ENCODE measurements at places on chromosomes 1 and 21.
A peak's percentile ranks its signal among the peaks of the same experiment; 100 is the strongest.

GRCh38 chr1:64047549-64047996, 155.8 kb upstream of the UBE2U start:
- DNase-seq: no peak

GRCh38 chr1:226003502-226004170, 4.5 kb upstream of the SDE2 start:
- DNase-seq: no peak

DNA sequence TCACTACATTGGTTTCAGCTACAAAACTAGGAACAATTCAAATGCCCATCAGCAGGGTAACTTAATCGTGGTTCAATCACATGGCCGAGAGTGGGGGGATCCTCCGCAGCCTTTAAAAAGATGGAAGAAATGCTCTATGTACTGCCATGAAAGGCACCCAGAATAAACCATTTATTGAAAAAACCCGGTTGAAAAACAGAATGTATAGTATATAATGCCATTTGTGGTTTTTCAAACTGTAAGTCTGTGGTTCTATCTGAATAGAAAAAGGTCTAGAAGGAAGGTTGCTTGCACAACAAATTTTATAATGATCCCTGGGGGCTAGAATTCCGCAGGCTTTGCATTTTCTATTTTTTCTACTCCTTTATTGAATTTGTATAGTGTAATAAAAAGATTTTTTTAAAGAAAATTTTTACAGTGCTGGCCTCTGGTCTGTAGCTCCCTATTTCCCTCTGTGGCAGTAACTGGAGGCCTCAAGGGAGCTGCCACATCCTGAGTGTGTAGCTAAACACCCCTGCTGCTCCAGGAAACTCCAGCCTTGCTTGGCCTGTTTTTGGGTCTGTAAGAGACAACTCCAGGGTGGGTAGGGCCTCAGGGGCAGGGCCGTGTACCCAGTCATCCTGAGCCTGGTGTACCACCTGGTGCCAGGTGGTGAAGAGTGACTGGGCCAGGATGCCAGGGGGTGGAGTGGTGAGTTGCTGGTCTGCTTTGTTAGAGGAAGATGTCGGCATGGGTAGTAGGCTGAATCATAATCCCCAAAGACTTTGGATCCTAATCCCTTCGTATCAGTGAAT, 51.5 kb upstream of the EPS8L3 start:
- DNase-seq: no peak

DNA sequence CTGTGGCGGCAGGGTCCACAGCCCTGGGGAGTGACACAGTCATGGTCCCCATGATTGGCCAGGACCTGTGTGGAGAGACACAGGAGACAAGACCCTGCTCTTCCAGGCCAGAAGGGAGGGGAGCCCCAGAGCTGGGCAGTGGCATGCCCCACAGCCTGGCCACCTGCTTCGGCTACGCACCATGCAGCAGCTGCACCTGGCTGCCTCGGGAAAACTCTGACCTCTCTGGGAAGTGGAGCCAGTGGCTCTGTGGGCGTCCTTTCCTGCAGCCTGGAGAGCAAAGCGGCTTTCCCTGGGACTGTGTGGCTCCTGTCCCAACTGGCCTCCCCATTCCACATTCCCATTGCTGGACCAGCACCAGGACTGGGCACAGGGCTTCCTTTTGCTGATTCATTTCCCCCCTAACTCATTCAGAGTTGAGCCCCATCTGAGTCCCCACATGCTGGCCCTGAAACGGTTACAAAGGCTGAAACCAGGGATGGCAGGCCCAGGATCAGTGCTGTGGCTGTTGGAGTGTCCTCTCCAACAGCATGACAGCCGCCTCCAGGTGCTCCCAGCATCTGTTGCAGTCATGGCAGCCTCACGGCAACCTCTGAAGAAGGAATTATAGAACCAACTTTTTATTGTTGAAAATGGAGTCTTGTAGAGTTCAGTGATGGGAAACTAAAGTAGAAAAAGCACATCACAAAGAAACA, 15.0 kb downstream of the OXCT2 start:
- no peak for DNase-seq

GRCh38 chr1:172452536-172453152, 8.8 kb upstream of the PIGC start:
- DNase-seq: no peak

DNA sequence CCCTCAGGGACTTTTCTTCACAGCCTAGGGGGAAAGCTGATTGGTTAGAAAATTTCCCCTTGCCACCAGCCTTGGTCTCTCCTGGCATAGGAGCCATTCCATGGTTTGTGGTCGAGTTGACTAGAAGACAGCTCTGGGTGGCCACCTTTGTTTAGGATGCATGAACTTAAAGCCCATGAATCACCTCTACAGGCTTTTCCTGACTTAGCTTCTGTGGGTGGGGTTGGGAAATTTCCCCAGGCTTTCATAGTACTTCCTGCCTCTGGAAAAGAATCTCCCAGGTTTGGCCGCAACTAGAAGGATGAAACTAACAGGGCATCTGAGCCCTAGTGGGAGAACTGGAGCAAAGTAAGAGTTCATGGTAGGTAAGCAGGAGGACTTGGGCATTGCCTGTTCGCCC, 72.6 kb downstream of the SNRPE start:
- DNase-seq: no peak

GRCh38 chr1:209805875-209806760, at the start of gene IRF6:
Gene IRF6 (minus strand): TSS chr1:209806142. CDS start chr1:209801413, 4,729 bp downstream.
- peak; percentile 88 for DNase-seq

DNA sequence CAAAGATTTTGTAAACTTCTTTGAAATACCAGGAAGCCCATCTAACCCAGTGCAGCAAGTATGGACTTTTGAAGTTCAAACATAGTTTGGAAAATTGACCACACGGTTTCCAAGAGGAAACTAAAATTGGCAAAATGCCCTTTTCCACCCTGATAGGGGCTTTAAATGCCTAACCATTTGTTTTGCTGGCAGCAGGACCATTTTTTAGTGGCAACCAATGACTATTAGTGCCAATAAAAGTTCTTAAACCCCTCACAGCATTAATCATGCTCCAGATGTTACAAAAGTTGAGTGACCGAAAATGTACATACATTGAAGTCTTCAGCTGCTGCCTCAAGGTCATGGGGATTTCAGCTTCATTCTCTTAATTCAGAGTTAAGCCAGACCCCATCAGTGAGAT, 46.4 kb upstream of the ENAH start:
- DNase-seq: peak; percentile 37

- DNase-seq: no peak
Measured at GRCh38 chr21:42350927-42351426, at the start of gene TFF2. Gene TFF2 (minus strand): TSS chr21:42350994. CDS start chr21:42350957, 37 bp downstream.

- peak; percentile 93 for DNase-seq
Measured at GRCh38 chr1:19398309-19398760, 86.2 kb downstream of the SLC66A1 start.

- DNase-seq: no peak
Measured at GRCh38 chr1:167428395-167428794, 89.9 kb downstream of the CD247 start.

DNA sequence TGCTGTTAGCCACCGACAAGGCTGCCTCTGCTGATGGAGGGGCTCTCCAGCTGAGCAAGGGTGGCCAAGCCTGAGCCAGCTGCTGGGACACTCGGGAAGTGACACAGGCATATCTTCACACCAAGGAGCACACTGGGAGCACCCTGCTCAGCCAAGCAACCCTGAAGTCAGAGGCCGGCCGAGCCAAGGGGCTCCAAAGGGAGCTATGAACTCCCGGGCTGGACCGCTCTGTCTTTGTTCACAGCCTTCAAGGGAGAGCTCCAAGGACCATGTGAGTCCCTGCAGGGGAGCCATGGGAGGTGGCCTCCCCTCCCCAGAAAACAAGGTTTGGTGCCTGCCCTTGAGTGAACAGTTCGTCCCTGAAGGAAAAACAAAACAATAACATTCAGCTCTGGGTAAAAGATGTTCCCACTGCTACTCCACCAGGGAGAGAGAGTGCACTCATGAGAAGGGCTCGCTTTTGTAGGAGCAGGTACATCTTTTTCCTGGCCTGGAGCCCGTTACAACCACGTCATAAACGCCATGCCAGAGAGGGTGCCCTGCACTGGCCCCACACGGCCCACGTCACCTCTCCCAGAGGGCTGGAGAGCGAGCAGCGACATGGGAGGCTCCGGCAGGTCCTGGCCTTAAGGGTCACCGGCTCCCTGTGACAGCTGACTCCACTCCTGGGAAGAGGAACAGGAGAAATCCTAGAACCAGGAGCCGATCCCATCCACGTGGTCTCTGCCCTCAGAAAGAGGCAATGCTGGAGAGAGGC, 56.3 kb upstream of the SLC25A33 start:
- DNase-seq: no peak

- no peak for DNase-seq
Measured at GRCh38 chr21:15701830-15702229, 28.0 kb upstream of the USP25 start.

DNA sequence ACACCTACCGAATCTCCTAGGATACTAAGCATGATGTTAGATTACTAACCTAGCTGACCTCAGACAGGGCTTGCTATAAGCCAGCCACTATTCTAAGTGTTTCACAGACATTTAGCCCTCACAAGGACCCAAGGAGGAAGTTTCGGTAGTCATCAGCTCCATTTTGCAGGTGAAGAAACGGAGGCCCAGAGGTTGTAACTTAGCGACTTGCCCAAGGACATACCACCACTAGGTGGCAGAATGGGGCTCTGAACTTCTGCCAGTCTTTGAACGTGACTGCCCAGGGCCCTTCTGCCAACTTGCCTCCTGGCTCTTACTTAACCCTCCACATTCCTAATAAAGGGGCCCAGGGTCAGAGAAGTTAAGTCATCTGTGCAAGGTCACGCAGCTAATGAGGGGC, 283.5 kb downstream of the C1orf94 start:
- no peak for DNase-seq

DNA sequence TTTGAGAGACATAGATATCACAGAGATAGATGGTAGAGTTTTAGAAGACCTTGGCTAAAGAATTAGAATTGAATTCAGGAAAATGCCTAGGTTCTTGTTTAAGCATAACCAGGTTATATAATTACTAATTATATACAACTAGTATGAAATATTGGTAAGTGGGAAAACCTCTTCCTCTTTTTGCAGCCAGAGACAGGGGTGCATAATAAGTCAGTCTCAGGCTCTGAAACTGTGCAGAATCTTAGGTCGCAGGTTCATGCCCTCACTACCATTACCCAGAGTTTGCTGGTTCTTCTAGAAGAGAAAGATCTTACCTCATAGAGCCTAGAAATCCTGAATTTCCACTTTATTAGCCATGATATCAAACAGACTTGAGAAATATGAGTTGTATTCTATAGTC, 183.3 kb downstream of the NEK7 start:
- no peak for DNase-seq

- no peak for DNase-seq
Measured at GRCh38 chr21:43657355-43658087, 1.8 kb downstream of the HSF2BP start.

DNA sequence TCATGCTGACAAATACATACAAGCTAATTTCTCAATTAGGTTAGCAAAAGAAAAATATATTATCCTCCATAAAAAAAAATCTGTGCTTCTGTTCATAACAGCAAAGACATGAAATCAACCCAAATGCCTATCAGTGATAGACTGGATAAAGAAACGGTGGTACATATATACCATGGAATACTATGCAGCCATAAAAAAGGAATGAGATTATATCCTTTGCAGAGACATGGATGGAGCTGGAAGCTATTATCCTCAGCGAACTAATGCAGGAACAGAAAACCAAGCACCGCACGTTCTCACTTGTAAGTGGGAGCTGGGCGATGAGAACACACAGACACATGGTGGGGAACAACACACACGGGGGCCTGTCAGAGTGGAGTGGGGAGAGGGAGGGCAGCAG, 84.0 kb upstream of the PALMD start:
- DNase-seq: no peak

DNA sequence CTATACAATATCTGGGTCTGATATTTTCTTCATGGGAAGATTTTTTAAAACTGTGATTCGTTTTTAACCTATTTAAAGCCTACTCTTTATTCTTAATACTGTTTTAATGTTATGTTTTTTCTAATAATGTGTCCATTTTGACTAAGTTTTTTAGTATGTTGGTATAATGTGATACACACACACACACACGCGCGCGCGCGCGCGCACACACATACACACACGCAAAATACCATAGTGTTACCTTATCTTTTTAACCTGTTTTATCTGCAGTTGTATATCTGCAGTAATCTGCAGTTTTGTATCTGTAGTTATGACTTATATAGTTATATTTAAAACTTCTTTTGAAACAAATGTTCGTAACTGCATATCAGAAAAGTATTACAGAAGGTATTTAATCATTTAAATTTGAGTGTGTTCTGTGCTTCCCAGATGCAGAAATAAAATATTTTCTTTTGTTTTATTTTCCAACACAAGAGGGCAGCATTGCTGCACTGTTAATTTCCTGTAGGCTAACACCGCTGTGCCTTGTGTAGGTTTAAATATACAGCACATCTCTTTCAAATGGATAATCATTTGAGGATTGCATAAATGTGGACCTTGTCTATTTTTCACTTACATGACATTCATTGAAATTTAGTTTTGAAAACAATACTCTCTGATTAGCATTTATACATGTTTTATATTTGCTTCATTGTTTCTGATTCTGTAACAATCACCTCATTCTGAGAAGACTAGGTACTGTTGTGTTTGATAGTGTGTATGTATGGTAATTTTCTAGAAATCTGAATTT, 166.1 kb downstream of the PDE4B start:
- DNase-seq: peak; percentile 80

DNA sequence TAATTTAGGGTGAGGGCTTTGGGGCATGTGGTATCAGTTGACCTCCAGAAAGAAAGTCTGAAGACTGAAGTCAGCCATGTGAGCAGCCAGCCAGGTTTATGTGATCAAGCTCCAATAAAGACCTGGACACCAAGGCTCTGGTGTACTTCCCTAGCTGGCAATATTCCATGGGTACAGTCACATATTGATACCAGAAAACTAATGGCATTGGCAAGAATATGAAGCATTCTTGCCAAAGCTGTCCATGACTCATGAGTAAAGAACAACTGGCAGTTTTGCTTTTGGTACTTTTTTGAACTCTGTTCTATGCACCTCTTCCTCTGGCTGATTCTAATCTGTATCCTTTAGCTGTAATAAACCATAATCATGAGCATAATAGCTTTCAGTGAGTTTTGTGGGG, 415.3 kb upstream of the CAMK1G start:
- no peak for DNase-seq

DNA sequence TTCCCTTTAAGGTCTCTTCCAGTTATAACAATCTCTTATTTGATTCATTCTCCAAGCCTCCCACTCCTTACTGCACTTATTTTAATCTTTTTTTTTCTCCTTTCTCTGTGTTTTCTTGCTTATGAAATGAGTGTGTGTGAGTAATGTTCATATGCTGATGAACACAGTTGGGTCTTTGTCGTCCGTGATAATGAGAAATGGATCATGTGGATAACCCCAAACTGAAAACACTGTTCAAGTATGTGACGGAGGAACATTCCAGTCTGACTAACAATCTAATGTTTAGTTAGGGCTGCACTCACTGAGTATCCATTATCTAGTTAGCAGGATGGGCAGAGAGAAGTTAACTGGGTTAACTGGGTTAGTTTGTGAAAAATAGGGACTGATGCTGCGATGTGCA, 253.1 kb upstream of the DUSP10 start:
- DNase-seq: peak; percentile 47

GRCh38 chr21:34129901-34130715, 56.7 kb downstream of the MRPS6 start:
- DNase-seq: peak; percentile 65
